ENCODE measurements at places on chromosomes 7 and 10.

GRCh38 chr10:91552274-91553095 lies 80.4 kb downstream of the PPP1R3C start:
- peak; percentile 25 for DNase-seq

DNA sequence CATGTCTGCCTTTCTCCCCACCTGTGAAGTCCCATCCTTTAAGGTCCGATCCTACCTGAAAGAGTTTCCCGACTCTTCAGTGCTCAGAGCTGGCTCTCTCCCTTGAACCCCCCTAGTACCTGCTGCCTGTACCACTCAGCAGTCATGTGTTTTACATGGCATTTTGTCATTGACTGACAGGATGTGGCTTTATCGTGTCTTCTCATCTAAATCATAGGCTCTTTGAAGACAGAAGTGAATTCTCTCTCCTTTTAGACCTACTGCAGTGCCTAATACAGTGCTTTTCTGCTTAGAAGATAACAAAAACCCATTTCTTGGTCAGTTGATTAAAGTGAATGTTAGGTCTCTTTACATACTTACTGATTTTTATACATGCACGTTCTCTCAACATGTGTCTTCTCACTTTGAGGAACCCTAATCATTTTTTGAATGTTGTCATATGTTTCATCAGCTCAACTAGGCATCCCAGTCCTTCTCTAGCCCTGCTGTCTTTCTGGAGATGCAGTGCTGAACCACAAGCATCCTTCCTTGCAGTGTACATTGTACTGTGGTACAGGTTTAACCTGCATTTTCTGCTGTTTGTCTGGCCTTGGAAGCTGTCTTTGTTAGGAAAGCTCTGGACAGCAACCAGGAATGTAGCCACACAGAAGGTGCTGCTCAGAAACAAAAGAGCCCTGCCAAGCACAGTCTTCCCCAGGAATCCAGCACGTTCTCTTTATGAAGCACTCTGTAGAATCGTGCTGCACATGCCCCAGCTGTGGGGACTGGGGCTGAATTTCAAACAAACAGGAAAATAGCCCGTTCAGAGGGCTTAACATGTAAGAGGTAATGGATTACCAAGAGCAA lies 28.1 kb upstream of the LRRC4 start:
- DNase-seq = no peak

DNA sequence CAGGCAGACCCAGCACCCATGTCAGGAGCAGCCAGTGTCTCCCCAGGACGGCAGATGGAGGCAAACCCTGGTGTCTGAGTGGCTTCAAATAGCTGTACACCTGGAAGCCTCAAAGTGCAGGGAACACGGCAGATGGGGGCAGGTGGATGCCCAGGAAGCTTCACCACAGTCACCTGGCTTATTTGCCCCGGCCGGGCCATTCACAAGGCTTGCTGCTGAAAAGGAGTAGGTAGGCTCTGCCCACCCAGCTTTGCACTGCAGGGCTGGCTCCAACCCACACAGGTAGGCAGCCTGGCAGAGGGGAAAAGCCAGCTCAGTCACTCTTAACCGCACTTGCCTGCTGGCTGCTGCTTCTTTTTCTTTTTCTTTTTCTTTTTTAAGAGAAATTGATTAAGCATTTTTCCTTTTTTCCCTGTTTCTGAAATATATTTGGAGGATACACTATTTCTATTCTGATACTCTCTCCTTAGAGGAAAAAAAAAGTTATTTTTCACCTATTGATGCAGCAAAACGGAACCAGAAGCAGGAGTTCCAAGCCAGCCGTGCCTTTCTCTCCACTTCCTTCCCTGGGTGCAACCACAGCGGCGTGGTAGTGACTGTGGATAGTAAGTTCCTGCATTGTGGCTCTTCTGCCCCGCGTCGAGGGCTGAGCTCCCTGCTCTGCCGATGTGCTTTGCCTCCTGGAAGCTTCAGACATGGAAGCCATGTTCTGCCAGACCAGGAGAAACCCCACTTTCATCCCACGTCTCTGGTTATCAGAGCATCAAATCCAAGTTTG lies 118.3 kb downstream of the KLF6 start:
- no peak for DNase-seq

DNA sequence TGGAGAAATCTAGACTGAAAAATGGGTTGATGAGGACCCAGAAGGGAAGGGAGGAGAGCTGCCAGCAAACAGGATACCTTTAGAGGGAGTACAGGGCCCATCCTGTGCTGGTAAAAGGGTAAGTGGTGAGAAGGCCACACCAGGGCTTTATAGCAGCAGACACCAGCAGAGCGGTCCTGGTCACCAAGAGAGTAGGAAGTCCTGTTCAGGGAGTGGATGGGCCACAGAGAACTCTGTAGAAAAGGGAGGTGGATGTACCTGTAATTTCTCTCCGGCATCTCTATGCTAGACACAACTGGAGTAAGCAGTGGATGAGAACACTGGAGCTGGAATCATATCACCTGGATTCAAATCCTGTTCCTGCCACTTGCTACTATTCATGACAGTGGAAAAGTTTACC lies 867.2 kb downstream of the CCSER2 start:
- no peak for DNase-seq

GRCh38 chr7:70347463-70348254 lies 749.4 kb downstream of the AUTS2 start:
- DNase-seq = no peak

DNA sequence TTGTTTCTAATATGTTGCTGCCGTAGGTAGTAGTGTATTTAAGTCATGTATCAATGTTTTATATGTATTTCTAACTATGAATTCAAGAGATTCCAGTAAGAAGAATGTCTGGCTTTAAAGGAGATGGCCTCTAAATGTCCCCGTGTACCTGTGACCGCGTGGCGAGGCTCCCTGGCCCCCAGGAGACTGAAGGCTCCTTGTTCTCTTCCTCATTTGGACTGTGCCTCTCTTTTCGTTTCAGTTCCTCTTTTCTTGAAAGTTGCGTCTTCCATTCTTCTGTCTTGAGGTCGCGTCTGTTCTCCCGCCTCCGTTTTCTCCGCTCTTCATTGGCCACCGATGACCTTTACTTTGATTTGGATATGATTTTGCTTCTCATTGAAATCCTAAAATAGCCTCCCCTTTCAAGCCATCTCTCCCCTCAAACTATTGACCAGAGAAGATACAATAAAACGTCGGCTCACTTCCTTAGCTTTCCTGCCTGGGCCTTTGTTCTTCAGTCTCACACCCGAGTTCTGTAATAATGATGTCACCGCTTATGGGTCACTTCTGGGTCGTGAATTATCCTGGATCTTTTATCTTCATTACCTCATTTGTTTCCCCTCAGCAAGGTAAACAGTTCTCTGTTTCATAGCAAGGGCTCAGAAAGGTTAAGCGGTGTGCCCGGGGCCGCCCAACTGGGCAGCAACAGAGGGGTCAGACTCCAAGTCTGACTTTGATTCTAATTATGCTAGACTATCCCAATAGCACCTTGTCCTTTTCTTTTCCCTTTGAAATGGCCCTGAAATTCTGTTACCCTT lies 28.7 kb downstream of the WIPI2 start:
- no peak for DNase-seq

DNA sequence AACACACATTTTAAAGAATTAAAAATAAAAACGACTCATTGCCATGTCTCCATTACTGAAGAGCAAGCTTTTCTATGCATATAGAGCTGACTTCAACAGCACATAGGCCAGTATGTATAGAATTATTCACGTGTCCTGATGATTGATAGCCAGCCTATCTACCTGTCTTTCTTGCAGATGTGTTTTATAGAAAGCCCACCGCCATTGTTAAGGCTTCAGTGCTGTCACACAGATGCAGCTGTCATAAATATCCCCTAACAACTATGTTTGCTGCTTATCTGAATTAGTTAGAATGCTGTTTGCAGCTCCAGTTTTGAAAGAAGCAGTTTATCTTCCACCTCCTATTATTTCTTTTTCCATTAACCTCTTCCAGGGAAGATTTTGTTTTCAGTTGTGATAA lies 235.9 kb downstream of the SLC25A13 start:
- DNase-seq = no peak

Measured in PC-3 (cell line).